Astrocyte of the spinal cord (primary cell): ENCODE measurements at places on chromosomes 1 and 21.

- no peak for DNase-seq
These were observed 8.5 kb downstream of the GNG12 start for GRCh38 chr1:67824766-67825165.

- DNase-seq: no peak
These were observed 2.9 kb downstream of the KRTCAP2 start for GRCh38 chr1:155170101-155170785.

DNA sequence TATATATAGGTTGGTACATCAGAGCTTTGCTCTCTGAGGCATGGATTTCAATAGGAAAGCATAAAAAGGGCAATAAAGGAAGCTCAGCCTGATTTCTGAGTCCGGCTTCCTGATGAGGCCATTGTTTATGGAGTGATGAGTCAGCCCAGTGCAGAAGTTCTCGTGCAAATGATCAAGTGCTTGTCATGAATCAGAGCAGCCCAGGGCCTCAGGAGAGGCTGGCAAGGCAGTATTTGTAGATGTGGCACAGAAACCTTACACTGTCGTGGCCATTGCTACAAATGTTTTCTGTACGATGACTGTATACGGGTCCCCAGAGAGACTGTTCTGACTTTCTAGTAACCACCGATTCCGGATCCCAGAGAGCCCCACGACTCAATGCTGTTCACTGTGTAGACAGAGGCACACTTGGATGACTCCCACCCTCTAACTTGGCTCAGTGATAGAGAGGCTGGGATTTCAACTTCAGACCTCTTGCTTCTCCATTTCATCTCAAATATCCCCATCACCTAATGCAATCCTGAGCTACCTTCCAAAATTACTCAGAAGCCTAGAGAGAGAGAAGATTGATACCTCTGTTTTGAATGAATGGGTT, 26.8 kb downstream of the UMODL1 start:
- DNase-seq: peak; percentile 96

- DNase-seq: no peak
These were observed 4.0 kb upstream of the S100A3 start for GRCh38 chr1:153553096-153553495.

GRCh38 chr1:74343216-74343615, 108.0 kb downstream of the TNNI3K start:
- DNase-seq: no peak

DNA sequence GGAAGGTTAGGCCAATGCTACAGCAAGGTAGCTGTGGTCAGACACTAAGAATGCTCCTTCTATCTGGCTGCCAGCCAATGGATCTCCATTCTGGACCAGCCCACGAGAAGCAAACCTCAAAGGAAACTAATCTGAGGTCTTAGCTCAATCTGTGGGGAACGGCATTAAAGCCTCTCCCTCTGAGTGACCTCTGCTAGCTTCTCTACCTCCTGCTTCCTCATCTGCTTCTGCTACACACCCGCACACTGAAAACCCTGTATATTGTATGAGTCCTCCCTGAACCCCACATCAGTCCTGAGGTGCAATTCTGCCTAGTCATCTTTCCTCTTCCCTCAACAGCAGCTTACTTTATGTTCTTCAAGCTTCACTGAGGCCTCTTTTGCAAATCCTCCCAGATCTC, 6.9 kb upstream of the GALE start:
- no peak for DNase-seq

DNA sequence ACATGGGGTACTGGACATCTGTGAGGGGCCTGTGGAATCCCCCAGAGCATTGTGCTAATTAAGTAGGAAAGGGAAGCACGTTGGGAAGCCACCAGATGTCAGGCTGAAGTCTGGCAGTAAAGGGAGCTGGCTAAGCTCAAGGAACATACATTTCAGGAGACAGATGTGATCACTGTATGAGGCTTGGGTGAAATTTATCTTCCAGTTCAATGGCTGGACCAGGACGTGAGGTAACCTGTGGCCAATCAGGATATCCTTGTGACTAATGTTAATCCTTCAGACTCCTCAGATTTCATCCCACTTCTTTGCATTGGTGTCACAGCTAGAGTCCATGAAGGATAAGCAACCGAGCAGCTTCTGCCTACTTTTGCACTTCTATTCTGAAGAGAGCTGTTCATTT, 110.2 kb upstream of the APP start:
- DNase-seq: no peak

DNA sequence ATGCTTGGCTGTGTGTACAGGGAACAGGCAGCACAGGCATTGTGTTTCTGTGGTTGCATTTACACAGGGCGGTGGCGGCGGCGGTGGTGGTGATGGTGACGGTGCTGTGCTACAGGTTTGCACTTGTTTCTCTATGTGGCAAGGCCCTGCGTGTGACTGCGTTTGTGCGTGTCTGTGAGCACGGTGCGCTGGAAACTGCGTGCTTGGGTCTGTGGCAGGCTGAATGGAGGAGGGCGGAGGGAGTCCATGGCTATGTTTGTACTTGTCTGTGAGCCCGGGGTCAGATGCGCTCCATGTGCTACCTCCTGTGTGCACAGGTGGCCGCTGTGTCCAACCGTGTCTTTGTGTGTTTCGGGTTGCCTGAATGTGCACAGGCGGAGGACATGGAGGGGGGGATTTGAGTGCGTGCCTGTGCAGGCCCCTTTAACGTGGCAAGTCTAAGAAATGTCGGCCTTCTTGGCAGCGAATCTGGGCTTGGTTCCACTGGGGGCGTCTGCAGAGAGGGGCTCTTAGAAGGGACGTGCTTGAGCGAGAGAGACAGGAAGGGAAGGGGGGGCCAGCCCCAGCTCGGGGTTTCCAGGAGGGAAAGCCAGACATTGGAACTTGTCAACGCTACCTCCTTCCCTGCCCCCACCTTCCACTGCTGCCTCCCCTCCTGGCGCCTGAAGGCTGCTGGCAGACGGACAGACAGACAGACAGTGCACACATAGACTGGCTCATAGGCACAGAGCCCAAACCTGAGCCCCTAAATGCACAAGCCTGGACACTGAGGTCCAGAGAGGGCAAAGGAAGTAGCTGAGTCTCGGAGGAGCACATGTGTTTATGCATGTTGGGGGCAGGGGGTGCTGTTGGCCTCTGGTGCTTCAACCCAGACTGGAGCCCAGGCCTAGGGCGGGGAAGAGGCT, 32.7 kb upstream of the WASF2 start:
- DNase-seq: peak; percentile 36

- no peak for DNase-seq
These were observed 138.7 kb downstream of the GRIK1 start for GRCh38 chr21:29801122-29801521.

GRCh38 chr1:107964336-107965109, 457 bp downstream of the VAV3 start:
- DNase-seq: peak; percentile 14

- DNase-seq: peak; percentile 86
These were observed 149.5 kb downstream of the FGGY start for GRCh38 chr1:59446257-59446901.

DNA sequence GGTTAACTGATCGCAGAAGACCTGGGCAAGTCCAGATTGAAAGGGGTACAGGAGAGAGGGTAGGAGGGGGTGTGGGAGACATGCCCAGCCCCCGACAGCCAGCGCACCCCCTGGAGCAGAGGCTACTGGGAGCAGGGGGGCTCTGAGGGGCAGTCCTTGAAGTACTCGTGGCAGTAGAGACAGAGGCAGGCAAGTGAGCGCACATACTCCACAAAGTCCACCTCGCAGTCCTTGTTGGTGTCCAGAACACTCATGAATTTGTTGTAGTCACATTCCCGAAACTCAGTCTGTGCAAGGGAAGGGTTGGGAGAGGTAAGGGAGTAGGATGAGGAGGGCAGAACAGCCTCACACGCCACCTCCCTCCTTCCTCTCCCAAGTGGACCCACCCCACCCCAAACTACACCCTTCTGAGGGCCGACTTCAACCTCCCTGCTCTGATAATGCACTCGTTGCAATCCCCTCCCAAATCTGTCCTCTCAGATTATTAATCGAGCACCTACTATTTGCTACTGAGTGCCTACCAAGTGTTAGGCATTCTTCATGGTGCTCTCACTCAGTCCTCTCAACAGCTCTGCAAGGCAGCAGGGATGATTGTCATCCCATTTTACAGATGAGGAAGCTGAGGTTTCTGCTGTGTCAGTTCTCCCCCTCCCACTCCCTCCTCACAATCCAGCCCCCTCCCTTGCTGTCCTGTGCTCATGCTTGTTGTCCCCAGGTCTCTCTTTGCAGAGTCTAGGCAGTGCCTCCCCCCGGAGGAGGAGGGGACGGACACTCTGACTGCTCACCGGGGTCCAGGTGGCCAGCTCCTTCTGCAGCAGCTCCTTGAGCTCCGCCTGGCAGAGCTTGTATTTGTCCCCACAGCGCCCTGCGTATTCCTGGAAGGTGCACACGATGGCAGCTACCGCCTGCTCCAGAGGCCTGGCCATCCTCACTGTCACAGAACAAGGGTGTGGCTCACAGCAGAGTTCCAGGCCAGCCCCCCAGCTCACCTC, 1.2 kb downstream of the S100A3 start:
- no peak for DNase-seq

DNA sequence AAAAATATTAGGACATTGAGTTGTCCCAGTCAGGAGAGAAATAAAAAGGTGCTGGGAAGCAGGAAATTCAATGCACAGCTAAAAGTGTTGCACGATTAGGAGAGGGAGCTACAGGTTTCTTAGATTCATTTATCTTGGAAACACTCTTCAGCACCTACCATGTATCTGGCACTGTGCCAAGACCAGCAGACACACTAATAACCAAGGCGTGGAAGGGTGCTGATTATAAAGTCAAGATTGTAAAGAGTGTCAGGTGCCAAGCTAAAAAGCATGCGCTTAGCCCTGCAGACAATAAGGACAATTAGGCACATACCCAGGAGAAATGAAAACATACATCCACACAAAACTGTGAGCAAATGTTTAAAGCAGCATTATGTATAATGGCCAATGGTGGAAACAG, 129.9 kb downstream of the DSCAM start:
- no peak for DNase-seq

DNA sequence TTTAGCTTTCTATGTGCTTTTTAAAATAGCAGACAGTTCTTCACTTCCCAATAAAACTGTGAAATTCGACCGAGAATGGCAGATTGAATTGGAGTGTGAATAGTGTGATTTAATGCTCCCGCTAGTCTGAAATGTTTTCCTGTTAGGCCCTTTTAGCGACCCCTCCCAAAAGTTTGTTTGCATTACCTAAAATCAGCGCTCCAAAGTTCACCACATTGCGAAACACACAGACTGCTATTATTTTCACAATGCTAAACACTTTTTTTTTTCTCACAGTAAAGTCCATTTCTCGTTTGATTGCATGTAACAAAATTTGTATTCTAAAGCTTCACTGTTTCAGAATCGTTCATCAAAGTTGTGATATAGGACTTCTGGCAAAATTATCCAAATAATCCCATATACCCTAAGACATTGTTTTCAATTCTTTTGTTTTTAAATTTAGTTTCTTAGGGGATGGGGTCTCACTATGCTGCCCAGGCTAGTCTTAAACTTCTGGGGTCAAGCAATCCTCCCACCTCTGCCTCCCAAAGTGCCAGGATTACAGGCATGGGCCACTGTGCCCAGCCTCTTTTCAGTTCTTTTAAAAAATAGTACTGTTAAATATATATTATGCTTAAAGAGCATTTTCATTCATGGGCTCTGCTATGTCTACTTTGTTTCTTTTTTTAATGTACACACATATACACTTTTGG, 76.5 kb upstream of the USH2A start:
- DNase-seq: no peak

GRCh38 chr1:97366984-97367383, 553.9 kb downstream of the DPYD start:
- no peak for DNase-seq

DNA sequence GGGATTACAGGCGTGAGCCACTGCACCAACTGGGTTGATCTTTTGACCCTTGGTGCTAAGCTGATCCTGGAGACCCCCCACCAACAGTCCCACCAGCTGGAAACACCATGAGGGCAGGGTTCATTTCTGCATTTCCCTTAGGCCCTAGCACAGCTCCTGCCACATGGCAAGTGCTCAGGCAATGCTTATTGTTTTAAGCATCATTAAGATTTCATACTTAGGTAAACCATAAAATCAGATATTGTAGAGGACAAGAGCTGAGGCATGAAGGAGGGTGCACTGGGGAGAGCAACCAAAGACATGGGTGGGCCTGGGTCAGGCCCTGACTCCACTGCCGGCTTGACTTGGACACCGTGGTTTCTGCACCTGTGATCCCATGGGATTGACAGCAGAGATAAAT, 17.7 kb downstream of the CHIT1 start:
- no peak for DNase-seq

DNA sequence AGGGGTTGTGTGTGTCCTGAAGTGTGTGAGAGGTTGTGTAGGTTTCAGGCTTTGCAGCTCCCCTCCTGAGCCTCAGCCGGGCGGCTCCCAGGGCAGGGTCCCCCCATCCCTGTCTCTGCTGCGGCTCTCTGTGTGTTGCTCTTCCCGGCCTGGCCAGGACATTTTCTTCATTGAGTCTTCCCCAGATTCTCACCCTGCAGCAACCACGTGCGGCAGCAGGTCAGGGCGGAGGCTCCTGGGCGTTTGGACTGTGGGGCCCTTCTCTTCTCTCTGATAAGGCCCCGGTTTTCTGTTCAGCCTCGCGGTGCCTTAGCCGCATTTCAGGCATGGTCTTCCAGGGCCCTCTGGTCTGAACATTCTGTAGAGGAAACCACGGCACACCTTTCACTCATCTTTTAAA, 1.8 kb upstream of the TCP10L start:
- DNase-seq: no peak

DNA sequence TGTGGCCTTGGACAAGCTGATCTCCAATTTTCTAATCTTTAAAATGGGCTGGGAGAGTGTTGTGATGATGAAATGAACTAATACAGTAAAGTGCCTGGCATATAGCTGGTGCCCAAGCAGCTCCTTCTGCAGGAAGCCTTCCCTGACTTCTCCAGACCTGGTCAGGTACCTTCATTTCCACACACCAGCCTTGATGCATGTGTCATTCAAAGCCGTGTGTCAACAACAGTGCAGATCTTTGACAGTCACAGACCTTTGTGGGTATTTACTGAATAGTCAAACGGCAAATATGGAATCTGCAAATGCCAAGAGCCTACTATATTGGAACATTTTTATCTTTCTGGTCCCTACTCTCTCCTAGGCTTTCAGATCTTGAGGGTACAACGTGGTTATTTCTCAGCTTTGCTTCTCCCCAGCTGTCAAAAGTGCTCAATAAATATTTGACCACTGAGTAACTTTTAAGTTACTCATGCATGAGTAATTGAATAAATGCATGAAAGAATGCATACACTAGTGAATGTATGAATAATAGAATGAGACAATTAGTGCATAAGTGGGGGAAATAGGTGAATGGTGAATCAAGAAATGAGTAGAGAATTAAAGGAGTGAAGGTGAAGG, 75.4 kb downstream of the MDM4 start:
- DNase-seq: peak; percentile 42

GRCh38 chr1:240562111-240562590, 49.8 kb downstream of the GREM2 start:
- no peak for DNase-seq

- peak; percentile 72 for DNase-seq
These were observed 43.0 kb upstream of the RGL1 start for GRCh38 chr1:183761871-183762270.

- DNase-seq: peak; percentile 37
These were observed 95.9 kb downstream of the PTPRU start for GRCh38 chr1:29332204-29332603.
